ENCODE measurements at places on chromosomes 1 and 21. TPM values are rescaled to one million over a fixed set of nuclear protein-coding genes. Genes with fewer than 3 reads are reported as not detected.

Gene C4BPA
- not detected for total RNA-seq

Gene C1orf74
- total RNA-seq, result 2.9 TPM

Gene ATF3
- total RNA-seq, result 6.2 TPM

Gene MPL
- total RNA-seq, result not detected

Gene EPRS1
- 187 TPM for total RNA-seq

Gene CRNN
- not detected for total RNA-seq

Gene SLAMF6
- not detected for total RNA-seq

Gene LRRC53
- total RNA-seq, result not detected

Gene ACTA1
- not detected for total RNA-seq
